ENCODE measurements at places on chromosomes 3 and 15.

- peak; percentile 87 for DNase-seq
These were observed at the start of gene CTDSPL for GRCh38 chr3:37861620-37862041. CTDSPL (plus strand) TSS chr3:37861880; CDS start chr3:37862200, 320 bp downstream.

- DNase-seq, result no peak
These were observed 8.6 kb upstream of the TFG start for GRCh38 chr3:100700708-100701107.

DNA sequence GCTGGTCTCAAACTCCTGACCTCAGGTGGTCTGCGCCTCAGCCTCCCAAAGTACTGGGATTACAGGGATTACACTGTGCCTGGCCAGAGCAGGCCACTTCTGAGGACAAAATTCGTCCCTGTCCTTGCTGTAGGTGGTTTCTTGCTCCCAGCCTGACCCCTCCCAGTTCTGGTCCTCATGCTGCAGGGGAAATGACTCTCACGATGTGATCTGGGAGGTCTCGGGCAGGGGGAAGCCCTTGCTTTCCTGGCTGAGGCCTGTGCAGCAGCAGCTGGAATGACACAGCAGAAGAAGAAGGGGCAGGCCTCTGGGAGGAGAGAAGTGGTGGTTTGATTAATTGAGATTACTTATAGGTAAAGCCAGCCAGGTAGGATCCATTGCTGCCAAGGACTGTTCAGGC is 39.3 kb downstream of the MEGF11 start:
- DNase-seq, result no peak

- no peak for DNase-seq
These were observed 55.5 kb upstream of the CMTM7 start for GRCh38 chr3:32336113-32336498.

DNA sequence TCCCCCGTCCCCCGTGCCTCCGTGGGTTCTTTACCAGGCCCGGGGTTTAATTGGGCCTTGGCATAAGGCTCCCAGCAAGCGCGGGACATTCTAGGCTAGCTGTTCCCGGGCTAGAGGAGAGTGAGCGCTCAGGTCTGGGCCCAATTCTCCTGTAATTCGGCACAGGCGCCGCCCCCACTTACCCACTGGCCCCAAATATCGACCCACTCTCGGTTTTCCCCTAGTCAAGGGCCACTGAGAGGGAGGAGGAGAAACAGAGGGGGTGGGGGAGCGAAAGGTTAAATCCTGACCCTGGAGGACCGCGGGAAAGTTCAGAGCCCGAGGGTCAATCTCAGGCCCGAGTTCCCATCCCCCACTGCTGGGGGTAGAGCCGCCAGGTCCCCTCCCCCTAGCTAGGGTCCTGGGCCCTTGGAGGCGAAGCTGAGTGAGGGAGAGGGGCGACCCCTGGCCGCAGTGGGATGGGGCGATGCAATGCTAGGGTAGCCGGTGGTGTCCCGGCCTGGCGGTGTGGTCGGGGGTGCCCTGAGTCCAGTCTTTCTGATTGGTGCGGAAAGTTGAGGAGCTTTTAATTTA is 8.5 kb upstream of the ONECUT1 start:
- no peak for DNase-seq

DNA sequence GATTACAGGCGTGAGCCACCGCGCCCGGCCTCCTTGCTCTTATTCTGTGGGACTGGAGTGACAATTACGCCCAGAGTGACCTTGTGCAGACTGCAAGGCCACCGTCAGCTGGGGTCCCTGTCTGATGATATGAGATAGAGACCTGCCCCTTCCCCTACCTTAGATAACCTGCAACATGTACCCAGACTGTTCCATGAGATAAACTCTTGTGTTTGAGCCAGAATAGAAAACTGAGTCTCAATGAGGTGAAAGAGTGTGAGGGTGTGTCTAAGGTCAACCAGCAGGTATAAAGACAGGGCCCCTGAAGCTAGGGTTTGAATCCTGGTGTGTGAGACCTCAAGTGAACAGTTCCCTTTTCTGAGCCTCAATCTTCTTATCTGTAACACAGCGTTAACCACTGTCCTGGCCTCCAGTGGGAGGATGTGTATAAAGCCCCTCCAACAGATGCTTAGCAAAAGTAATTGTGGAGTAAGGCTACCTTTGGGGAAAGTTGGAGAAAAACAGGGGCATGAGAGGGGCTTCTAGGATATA is 6.0 kb downstream of the TADA3 start:
- DNase-seq, result no peak

- no peak for DNase-seq
These were observed 56.3 kb upstream of the PCSK6 start for GRCh38 chr15:101545548-101546505.

DNA sequence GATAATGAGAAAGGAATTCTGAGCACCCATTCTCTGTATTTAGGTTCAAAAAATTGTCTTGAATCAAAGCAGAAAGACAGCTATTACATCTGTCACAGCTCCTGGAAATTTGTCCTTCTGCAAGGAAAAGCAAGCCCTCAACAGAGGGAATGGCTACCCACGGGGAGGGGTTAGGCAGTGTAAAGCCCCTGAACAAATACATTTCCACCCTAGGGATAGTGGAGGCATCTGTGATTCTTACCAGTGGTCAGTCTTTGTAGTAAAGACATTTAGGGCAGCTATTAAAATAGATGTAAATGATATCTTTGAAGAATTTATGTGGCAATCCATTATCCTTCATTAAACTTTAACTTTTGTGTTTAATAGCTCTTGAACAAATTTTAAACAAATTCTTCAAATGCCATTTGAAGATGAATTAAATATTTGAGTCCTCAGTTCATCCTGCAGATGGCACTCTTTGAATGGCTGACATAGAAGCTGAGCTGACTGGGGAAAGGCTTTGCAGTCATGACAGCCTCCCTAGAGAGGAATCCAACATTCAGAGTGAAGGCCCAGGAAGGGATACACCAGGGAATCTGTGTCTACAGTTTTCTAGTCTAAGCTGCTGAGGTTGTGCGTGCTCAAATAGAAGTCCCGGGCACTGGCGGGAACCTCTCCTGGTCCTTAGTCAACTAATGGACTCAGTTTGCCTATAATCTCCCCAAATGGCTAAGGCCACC is 359.7 kb upstream of the ROPN1 start:
- DNase-seq, result peak; percentile 84

DNA sequence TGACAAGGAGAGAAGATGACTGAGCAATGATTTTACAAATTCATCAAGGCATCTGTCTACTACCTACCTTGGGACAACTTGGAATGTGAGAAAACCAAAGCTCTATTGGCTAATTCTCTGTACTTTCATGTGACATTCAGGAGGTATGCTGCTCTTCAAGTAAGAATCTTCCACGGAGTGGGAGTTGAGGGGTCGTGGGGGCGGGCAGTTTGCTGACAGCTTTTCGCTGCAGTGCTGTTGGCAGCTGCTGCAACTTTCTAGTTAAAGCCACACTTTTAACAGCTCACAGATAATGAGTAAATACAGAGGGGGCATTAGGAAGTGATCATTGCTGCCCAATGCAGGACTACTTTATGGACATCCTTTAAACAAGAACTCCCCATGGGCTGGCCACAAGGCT is 22.3 kb downstream of the CLDN1 start:
- no peak for DNase-seq

DNA sequence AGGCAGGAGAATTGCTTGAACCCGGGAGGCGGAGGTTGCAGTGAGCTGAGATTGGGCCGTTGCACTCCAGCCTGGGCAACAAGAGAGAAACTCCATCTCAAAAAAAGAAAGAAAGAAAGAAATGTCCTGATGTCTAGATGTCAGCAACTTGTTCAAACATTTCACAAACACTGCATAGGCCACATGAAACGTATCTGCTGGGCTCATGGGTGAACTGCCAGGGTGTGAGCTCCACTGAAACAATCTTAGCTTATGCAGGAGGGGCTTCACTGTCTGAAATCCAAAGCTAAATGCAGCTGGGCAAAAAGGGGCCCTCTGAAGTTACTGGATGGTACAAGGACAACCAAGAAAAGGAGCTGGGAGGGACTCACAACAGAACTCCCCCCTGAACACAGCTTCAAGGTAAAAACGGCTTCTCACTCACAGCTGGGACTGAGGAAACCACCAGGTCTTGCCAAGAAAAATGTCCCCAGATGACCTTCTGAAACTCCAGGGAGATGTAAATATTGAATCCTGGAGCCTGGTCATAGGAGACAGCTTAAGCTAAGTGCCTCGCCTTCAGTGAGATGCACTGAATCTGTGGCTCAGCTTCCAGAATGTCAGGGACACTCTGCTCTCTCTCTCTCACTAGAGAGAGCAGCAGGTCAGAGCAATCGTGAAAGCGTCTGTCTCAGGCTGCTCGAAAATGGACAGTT is 31.9 kb downstream of the SEC61A1 start:
- no peak for DNase-seq

DNA sequence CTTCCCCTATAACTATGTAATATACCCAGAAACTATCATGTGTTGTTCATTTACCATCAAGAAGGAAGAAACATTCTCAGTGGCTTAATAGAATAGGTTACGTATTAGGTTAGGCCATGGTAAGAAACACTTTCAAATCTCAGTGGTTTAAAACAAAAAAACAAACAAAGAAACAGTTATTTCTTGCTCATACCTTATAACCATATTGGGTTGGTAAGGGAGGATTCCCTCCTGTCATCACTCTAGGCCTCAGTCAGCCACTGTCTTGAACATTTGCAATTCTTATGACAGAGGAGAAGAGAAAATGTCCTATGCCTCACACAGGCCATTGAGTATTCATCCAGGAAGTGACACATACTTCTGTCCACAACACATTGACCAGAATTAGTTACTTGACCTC is 727.7 kb upstream of the NECTIN3 start:
- DNase-seq, result no peak

GRCh38 chr15:82838096-82838735 is 28.8 kb downstream of the WHAMM start:
- DNase-seq, result no peak

GRCh38 chr3:171190668-171191067 is 164.1 kb upstream of the SLC2A2 start:
- DNase-seq, result no peak

DNA sequence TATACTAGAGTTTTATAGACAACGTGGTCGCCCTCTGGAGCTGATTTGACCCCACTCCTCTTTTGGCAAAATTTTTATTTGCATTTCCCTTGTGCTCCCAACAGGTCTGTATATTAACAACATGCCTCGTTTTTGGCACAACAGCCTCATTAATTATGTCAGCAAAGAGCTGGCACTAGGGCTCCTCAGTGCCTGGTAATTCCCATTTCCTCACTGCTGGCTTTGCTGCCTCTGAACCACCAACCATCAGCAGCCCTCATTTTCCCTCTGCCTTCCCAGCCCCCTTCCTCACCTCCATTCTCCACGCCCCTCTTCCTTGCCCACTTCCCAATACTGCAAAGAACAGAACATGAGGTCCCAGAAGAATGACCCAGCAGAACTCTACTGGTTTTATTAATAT is 204.8 kb downstream of the ABHD5 start:
- no peak for DNase-seq

DNA sequence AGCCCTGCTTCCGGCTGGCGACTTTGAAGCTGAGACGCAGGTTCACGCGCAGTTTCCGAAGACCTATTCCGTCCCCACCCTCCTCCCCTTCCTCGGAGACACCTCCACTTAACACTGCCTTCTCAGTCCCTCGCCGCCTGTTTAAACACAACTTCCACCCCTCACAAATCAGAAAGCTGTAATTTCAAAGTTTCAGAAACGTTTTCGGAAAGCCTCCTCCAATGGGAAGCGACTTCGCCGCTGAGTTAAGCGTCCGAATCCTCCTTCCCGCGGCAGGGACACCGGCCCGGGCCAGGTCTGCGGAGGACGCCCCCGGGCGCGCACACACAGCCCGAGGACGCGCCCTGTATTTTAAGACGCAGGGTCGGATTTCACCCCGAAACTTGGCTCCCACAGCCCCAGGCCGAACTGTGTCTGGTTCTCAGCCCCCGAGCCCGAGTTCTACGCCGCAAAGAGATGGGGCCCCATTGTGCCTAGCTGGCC is 559 bp upstream of the LRRN1 start:
- DNase-seq, result no peak

DNA sequence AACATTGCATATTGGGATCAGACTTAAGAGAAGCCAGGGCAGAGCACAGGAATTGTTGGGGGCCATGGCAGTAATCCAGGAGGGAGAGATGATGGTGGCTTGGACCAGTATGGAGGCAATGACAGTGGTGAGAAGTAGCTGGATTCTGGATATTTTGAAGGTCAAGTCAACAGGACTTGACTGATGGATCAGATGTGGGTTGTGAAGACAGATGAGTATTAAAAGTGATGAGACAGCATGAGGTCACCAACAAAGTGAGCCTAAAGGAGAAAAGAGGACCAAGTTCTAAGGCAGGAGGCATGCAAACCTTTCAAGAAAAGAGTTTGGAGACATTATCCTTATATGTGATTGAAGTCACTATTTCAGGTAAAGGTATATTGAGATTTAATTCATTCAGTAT is 56.6 kb upstream of the TIPARP start:
- no peak for DNase-seq

DNA sequence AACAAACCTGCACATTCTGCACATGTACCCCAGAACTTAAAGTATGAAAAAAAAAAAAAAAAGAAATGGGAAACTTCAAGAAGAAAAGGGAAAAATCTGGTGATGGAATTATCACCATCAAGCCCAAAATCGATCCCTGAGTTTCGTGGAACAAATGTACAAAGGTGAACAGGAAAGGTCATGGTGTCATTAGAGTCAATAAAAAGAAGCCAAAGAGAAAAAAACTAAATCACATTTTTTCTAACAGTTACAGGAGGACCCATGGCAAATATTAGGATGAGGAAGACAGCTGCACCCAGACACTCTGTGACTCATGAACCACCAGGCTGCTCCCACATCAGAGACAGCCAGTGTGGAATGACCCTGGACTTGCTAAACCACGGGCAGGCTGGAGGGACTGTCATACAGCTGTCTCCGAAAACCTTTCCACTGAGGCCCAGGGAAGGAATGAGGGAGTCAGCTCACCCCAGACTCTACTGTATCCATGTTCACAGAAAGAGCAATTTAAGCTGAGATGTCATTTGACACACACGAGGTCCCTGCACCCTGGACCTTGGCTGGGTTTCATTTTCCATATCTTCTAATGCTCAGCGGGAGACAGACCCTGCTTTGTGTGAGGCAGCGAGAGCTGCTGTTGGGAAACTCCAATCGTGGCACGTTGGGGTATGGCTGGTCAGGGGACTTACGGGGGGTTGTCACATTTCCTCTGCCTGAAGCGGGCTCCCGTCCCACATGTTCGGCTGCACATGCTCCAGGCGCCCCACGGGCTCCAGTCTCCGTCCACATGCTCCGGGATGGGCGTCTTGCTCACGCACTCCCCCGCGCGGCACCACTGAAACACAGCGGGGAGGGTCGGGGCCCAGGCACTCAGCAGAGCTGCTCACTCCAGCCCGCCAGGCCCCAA is 210.2 kb downstream of the ADAMTS17 start:
- peak; percentile 50 for DNase-seq

DNA sequence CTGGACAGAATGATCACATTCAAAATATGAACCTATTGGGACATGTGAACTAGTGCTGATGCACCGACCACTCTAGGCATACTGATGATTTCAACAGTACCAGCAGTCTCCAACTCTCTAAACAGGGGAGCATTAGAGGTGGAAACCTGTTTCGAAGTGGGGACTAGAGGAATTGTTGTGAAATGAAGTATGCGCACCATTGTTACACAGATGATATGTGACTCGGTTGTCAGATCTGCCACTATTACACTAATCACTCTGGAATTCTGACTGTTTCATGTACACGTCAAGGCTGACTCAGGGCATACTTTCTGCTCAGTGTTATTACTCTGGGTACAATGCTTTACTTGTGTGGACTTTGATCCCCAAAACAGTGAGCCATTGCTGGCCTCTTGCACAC is 198.2 kb upstream of the UBE2E2 start:
- DNase-seq, result no peak

Data from kidney (tissue), 22 donors.